Thoracic aorta (tissue), 2 donors: ENCODE measurements at places on chromosomes 1 and 21.

DNA sequence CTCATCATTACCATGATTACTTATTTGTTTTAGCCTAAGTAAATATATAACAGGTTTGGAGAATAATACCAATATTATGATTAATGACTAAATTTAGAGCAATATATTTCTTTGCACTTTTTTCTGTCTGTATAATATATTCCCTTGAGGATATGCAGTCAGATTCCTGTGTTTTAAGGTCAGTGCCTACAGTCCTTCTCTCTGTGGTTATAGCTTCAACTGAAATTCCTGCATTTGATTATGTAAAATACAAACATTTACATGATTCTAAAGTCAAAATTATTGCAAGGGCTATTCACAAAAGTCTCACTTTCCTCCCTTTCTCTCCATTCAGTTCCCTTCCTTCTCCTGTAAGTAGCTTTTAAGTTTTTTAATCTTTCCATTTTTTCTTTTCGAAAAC lies 142.9 kb upstream of the COL6A1 start:
- DNase-seq: no peak

- DNase-seq: no peak
These were observed 17.3 kb downstream of the CA6 start for GRCh38 chr1:8962812-8963530.

DNA sequence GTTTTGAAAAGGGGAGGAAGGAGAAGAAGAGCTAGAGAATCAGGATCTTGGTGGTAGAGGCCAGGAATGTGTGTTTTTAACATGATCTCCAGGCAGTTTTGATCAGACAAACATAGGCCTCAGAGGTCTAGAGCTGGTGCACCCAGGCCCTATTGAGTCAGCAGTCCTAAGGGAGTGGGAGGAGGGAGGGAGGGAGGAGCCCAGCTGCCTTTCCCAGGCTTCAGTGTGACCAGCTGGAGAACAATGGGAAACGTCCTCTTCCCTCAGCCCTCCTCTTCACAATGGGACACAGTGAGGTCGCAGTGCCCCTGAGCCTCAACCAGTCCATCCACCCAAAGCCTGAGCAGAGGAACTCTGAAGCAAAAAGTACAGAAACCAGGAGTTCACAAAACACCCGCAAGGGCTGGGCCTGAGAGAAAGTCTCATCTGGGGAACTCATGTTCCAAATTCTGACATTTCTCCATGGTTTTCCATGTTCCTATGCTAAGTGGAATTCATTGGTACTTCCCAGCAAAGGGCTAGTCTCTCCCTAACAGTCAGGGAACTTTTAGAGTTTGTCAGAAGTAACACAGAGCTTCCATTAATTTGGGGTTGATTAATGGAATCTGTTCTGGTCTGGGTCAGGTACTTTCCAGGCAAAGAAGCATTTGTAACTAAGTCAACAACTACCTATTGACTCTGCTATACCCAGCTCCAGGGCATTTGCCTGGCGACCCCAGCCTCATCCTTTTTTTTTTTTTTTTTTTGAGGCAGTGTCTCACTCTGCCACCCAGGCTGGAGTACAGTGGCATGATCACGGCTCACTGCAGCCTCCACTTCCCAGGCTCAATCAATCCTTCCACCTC lies 37.5 kb downstream of the ELAPOR1 start:
- DNase-seq: no peak

- DNase-seq: no peak
These were observed 65.6 kb upstream of the SLC44A3 start for GRCh38 chr1:94754570-94754969.

- no peak for DNase-seq
These were observed 167.3 kb upstream of the SGIP1 start for GRCh38 chr1:66366634-66367033.

- no peak for DNase-seq
These were observed 2.2 kb upstream of the PRDM2 start for GRCh38 chr1:13697738-13698137.

- DNase-seq: no peak
These were observed 1.0 kb upstream of the HAO2 start for GRCh38 chr1:119367432-119368124.

DNA sequence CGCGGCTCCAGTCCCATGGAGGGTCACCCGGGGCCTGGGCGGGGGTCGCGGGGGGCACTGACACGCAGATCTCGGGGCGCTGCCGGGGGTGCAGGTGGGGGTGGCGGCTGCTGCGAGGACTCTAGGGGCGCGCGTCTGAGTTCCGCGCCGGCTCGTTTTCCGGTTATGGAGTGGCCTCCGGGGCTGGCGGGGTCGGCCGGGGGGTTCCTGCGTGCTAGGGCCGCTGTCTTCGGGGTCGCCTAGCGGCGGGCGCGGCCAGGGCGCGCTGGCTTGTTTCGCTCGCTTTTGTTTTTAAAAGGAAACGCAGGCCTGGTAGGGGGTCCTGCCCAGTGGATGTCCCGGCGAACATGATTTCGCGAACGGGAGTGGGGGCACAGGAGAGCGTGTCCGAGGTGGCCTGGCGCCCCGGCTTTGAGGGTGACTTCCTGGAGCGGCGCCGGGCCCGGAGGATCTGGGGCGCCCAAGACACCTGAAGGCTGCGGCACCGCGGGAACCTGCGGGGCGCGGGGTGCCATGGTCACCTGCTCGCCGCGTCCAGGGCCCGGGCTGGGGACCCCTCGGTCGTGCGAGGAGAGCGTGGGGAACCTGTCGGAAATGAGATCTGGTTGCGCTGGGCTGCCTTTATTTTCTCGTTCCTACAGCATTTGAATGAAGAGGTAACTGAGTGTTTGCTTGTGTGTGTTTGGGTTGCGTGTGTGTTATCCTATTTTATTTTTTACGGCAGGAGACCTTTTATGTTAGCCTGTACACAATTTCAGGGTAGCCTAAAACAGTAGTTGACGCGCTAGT lies 618 bp downstream of the ETS2 start:
- no peak for DNase-seq

DNA sequence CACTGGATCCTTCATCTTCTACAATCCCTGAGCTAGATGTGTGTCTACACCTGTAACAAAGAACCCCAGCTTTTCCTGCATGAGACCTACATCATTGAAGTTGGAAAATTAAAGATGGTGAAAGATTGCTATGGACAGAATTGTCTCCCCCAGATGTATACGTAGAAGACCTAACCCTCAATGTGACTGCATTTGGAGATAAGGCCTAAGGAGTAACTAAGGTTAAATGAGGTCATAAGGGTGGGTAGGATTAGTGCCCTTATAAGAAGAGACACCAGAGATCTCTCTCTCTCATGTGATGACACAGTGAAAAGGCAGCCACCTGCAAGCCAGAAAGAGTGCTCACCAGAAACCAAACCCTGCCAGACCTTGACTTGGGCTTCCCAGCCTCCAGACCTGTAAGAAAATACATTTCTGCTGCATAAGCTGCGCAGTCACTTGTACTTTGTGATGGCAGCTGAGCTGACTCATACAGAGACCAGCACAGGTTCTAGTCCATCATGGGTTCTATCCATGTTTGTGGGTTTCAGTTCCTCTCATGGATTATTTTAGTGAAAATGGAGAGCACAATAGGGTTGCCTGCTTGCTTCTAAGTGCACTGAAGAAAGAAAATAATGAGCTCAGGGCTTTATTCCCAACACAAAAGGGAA lies 180.8 kb downstream of the TPR start:
- no peak for DNase-seq

DNA sequence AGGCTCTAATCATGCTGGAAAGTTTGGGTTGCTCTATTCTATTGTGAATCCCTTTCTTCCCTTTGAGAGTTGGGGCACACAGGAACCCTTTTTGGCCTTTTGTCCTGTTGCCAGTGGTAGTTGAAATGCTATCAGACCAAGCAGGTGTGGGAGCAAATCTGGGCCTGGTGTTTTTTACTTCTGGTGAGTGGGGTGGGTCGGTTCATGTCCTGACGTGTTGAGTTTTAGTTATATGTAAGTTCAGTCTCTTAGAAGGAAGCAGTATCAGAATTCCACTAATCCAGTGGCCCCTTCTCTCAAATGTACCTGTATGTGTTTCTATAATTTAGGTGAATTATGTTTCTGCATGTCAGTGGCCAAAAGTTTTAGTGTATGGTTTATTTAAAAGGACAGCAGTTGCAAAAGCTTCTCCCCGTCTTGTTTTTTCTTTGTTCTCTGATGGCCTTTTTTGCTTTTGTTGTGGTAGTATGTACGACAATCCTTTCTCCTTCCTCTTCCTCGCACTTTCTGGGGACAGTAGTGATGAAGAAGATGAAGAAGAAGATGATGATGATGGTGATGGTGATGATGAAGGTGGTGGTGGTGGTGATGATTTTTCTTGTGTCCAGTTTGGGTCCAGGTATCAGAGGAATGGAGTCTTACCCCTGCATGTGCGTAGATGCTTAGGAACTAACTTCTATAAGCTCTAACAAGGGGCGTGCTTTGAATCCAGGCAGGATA lies 74.2 kb downstream of the UBE4B start:
- no peak for DNase-seq

GRCh38 chr1:15624133-15624714 lies 7.0 kb downstream of the DDI2 start:
- no peak for DNase-seq

DNA sequence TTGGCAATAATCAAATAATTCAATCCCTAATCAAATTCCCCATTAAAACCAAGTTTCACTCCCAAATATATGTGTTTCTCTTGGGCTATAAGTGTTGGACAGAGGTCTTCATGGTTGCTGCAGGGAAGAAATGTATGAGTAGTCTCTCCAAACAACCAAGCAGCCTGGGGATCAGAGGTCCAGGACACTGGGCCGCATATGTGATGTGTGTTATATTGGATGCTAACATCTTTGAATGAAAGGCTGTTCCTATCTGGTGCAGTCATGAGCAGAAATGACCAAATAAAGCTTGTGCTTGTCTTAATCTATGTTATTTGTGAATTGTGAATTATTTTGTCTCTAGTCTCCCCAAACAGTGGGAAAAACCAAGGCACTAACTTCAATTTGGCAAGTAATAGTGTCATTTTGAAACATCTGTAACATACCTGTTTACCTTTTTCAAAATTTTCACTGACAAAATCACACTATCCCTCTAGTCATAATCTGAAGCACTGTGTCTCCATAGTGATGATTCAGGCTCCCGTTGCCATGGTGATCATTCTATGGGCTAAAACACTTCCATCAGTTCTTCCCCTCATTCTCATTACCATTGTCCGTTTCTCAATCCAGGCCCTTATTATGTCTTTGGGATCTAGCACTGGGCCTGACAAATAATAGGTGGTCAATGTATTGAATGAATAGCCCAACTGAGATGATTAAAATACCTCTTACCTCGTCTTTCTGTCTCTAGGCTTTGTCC lies 12.5 kb upstream of the TADA1 start:
- DNase-seq: no peak

DNA sequence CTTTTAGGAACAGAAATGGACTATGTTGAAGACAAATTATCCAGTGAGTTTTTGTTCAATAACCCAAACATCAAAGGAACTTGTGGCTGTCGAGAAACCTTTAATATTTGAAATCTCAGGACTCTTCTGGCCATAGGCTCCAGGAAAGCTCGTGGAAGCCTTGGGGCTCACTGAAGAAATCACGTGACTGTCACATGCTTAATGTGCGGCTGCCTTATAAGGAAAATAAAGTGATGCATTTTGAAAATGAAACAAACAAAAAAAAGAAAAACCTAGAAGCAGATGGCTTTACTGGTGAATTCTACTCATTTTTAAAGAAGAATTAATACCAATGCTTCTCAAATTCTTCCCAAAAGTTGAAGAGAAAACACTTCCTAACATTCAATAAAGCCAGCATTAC lies 228.4 kb upstream of the RAB4A start:
- DNase-seq: no peak

- DNase-seq: no peak
These were observed 6.2 kb upstream of the B3GALT2 start for GRCh38 chr1:193192586-193192985.

DNA sequence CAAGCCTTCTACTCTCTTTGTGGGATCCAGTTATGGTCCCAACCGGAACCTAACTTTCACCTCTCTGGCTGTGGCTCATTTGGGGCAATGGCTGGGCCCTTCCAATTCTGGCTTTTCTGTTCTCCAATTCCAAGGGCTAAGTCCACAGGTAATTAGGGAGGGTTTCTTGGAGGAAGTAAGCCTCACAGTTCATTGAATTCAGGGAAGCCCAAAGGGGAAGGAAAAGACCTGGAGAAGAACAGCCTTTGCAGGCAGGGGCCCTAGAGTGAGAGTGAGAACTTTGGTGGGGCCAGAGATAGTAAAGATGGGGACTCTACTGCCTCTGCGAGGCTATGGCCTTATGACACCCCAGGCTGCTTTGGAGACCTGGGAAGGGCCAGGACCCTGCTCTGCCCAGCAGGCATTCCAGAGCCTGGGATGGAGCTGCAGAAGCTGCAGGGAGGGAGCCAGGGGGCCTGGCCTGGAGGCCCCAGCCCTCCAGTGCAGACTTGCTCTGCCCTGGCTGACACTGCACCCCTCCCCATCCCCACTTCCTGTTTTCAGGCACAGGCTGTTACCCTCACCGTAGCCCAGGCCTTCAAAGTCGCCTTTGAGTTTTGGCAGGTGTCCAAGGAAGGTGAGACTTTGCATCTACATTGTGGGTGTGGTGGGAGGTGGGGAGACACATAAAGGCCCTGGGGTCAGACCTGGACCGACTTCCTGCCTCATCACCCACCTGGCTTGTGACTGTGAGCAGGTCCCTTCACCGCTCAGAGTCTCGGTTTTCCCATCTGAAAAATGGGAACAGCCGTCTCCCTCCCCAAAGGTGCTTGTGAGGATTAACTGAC lies 18.9 kb downstream of the LDLRAP1 start:
- no peak for DNase-seq

DNA sequence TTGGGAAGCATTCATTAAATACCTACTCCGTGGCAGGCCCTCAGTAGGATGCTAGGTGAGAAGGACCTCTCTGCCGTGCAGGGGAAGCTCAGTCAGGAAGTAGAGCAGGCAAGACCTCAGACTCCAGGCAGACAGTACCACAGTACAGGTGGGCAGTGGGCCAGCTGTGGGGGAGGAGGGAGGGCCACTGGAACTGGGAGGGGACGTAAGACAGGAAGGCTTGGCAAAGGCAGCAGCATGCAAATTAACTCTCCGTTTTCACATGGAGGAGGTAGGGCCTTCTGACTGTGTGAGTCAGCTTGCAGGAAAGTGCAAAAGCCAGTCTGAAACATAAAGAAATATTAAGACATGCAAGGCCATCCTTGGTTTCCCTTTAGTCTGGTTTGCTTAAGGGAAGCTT lies 157.7 kb downstream of the TRIM33 start:
- DNase-seq: no peak

DNA sequence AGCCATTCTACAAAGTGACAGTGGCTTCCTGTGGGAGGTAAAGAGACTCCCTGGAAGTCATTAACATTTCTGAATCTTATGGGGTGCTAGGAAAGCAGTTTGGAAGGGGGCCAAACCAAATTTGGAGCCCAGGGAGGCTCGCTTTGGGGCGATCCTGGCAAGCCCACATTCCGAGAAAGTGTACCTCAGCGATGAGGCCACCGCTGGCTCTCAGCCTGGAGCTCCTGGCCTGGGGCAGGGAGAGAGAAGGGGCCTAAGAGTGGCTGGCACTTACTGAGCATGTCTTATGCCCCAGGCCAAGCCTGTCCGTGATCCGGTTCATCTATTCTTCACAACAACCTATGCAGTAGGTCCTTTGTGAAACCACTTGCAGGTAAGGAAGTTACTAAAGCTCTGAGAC lies 98.8 kb downstream of the CCDC185 start:
- no peak for DNase-seq
